ENCODE measurements at places on chromosomes 2 and 18.

DNA sequence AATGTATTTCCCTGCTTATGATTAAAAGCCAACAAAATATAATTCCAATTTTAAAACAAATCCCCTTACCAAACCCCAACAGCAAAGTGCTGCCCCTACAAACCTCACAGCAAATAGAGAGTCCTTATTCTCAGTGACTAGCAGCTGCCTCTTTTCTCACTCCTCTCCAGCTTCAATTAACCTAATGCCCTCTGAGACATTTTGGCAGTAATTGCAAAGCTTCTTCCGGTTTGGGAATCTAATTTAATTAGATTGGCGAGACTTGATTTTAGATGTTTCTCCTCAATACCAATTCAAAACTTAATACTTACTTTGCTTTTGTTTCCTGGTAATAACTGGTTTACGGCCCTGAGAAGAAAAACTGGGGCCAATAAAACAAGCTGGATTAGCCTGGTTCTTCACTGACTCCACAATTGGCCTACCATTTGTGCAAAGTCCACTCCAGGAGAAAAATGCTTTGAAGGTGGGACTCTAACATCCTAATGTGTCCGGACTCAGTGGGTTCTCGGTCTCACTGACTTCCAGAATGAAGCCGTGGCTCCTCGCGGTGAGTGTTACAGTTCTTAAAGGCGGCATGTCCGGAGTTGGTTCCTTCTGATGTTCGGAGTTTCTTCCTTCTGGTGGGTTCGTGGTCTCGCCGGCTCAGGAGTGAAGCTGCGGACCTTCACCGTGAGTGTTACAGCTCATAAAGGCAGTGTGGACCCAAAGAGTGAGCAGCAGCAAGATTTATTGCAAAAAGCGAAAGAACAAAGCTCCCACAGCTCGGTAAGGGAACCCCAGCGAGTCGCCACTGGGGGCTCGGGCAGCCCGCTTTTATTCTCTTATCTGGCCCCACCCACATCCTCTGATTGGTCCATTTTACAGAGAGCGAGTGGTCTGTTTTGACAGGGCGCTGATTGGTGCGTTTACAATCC lies 52.8 kb downstream of the SLC35F5 start:
- DNase-seq, result no peak

DNA sequence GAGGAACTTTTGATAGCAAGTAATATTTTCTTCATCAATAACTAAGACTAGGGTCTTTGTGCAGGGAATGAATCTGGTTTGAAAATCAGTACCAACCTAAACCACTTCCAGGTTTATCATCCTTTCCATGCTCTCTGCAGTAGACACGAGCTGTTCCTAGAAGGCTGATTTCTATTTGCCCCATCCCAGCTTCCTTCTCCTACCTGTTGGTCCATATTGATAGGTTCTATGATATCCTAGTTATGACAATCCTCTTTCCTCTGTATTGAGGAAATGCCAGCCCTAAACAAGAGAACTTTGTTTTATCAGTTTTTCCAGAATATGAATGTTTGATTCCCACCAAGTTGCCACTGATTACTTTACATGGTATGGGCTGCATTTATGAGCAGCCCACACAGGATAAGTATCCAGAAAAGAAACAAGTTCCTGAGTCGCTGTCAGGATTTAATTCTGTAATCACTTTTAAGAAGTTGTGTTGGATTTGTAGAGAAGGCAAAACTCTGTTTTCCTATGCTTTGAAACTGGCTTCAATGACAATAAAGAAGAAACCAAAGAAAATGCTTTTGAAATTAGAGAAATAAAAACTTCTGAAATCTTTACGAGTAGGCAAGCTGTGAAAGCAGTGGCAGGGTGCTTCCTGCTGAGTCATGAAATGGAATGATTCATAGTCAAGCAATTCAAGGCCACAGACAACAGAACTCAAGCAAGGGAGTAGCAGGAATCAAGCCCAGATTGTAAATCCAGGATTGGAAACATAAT lies 37.3 kb upstream of the TANK start:
- DNase-seq, result peak; percentile 96

- no peak for DNase-seq
Observed at GRCh38 chr2:120290737-120291136, 38.1 kb downstream of the RALB start.

GRCh38 chr18:7889515-7889914 lies 322.4 kb downstream of the PTPRM start:
- DNase-seq, result no peak

DNA sequence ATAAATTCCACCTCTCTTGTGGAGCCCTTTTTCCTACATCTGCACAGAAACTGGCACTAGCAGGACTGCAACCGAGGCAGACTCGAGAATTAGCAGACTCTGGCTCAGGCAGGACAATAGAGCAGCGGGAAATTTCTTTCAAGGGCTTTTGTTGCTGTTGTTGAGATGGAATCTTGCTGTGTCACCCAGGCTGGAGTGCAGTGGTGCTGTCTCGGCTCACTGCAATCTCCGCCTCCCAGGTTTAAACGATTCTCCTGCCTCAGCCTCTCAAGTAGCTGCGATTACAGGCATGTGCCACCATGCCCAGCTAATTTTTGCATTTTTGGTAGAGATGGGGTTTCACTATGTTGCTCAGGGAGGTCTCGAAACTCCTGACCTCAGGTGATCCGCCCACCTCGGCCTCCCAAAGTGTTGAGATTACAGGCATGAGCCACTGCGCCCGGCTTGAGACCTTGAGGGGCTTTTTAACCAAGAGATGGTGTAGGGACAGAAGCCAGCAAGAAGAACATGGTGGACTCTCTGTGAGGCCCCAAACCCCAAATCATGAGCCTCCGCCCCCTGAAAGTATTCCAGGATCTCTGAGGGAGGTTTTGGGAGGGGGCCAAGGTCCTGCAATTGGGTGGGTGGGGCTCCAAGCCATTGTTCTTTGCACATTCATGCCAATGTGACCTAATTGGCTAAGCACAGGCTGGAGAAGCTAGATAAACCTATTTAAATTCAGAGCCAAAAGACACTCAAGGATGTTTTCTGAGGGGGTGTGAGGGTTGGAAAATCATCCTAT lies 68.4 kb upstream of the MSH2 start:
- DNase-seq, result no peak

- peak; percentile 79 for DNase-seq
Observed at GRCh38 chr18:22432657-22433137, 15.0 kb upstream of the CTAGE1 start.

Measured in fibroblast of skin of right quadriceps (primary cell).